Left renal pelvis (tissue), 4 donors: ENCODE measurements at places on chromosomes 6 and 20. TPM values are rescaled to one million over a fixed set of nuclear protein-coding genes. Genes with fewer than 3 reads are reported as not detected.

Gene BANF2
- polyA plus RNA-seq, result not detected

Gene TRDN
- polyA plus RNA-seq, result 2.2 TPM

Gene DHX35
- 13.5 TPM for polyA plus RNA-seq

Gene PLCB4
- 13.0 TPM for polyA plus RNA-seq

Gene CLPSL2
- 0.40 TPM for polyA plus RNA-seq

Gene MAK
- 0.45 TPM for polyA plus RNA-seq

Gene SYNDIG1
- 1.4 TPM for polyA plus RNA-seq

DNA sequence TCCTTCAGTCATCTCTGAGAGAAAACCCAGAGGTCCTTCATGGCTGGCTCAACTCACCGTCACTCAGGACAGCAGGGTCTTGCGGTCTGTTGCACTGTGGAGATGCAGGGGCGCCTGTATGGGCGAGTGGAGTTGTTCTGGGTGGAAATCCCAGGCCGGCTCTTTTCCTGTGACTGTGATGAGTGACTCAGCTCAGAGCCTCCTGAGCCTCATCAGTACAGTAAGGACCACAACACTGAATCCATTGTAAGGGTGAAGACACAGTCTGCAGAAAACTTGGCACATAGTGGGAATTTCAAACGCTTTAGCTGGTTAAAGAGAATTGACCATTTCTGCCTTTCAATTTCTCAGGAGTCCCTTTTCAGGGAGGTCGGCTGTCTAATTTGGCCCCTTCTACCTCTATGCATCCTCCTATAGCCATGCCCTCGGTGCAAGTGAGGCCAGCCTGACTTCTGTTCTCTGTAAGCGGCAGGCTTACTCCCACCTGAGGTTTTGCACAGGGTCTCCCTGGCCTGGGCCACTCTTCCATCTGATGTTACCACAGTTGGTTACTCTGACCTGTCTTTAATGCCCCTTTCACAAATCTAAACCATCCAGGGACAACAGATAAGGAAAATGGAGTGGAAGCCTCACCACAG, 35.5 kb upstream of the TBXT start:
- no peak for DNase-seq

DNA sequence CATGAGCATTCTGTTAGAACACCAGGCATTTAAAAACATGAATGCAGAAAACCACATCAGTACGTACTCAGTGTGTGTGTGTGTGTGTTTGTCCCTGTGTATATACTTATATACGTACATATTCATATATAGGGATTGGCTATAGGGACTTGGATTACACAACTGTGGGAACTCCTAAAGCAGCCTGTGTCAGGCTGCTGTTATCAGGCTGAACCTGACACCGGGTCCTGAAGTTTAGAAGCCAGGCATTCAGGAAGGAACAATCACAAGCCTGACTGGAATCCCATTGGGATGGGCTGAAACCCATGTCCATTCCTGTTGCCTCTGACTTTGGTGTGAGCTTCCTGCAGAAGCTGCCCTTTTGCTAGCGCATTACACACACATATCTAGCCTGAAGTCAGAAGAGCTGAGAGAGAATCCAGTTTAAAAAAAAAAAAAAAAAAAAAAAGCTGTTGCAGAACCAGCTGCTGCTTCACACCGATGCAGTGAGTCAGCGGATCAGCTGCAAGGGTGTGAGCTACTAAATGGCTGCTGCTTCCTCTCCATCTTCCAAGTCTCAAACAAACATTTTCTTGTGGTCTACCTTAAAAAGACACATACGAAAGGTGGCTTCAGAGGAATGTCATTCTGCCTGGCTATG, 348.1 kb downstream of the THBS2 start:
- no peak for DNase-seq

DNA sequence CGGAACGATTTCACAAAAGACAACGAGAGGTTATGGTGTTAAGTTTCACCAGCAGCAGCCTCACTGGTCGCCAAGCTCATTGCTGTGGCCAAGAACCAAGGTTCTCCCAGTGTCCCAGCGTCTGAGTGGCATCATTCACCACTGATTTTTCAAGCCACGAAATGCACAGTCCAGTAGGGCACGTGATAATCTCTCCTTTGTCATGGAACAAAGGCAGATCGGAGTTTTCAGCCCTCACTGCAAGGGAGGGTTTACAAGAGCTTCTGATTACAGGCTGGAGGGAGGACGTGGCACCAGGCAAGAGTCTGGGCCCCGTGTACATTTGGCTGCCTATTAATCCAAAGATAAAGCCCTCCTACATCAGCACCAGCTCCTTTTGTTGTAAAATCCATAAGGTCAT, 2.0 kb downstream of the CD24 start:
- DNase-seq, result peak; percentile 20

DNA sequence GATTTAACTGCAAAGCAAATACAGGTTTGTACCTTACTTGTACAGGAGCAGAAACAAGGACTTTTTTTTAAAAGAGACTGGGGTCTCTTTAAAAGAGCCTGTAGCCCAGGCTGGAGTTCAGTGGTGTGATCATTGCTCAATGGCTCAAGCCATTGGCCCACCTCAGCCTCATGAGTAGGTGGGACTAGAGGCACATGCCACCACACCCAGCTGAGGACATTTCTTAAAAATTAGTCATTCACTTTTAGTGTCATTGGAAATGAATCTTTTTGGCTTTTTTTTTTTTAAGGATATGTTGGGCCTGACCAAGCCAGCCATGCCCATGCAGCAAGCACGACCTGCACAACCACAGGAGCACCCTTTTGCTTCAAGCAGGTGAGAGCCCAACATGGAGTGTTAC, 16.9 kb downstream of the SEC23B start:
- no peak for DNase-seq

DNA sequence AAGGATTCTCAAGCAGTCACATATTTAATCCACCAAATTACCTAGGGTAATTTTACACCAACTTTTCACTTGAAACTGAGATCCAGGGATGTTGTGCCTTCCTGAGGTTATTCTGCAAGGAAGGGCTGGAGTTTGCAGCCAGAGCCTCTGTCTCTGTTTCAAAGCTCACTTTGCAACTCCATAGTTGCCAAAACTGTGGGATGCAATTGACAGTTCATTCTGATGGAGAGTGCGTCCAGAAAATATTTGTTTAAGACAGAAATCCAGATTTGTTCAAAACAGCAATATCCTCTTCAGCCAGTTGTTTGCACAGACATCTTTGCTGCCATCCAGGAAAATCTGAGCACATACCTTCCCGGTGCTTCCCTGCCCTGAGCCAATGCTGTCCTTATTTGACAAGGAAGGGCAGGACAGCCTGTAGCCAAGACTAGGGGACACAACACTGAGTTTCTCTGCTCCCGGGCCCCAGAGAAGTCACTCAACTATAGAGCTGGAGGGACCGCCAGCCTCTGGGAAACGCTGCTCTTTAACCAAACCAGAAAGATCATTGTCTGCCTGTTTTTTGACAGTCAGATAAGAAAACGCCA, 297.4 kb downstream of the HIVEP2 start:
- DNase-seq, result no peak

GRCh38 chr6:12715437-12715836, 1.1 kb upstream of the PHACTR1 start:
- DNase-seq, result no peak

- no peak for DNase-seq
Observed at GRCh38 chr20:39853050-39853449, 836.0 kb downstream of the MAFB start.

GRCh38 chr6:122652431-122652830, 42.2 kb downstream of the PKIB start:
- DNase-seq, result no peak

GRCh38 chr6:136792095-136792409, 225 bp downstream of the MAP3K5 start:
- no peak for DNase-seq

GRCh38 chr20:40506537-40506939, 182.5 kb downstream of the MAFB start:
- DNase-seq, result no peak

GRCh38 chr20:8394308-8394945, 262.4 kb downstream of the PLCB1 start:
- DNase-seq, result no peak

DNA sequence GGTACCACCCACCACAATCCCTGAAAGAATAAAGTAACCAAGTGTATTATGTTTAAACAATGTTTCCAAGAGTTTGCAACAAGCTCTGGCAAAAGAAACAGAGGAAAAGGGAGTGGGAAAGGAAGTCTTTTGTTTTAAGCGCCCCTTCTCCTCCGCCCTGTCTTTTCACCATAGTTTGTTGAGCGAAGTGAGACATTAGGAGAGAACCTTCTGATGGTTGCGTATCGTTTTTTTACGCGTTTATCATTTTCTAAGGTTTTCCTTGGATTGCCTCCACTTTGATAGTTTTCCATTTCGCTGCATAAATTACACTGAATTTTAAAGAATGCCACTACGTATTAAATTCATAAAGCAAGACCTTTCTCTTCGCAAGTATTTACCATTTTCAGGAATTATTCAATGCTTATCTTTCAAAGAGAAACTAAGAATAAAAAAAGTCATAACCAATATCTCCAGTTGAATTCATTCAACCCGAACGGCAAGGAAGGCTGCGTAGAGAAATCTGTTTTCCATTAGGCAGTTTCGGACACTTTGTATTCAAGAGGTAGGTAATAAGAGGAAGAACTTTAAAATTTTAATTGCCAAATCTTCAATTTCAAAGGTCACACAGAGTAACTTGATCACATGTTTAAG, 920 bp upstream of the EPHA7 start:
- no peak for DNase-seq

- DNase-seq, result no peak
Observed at GRCh38 chr6:142355520-142356174, 53.8 kb downstream of the ADGRG6 start.

- DNase-seq, result no peak
Observed at GRCh38 chr6:164185471-164185871, 771.0 kb downstream of the QKI start.

- DNase-seq, result no peak
Observed at GRCh38 chr20:57259121-57259937, 7.1 kb downstream of the BMP7 start.

DNA sequence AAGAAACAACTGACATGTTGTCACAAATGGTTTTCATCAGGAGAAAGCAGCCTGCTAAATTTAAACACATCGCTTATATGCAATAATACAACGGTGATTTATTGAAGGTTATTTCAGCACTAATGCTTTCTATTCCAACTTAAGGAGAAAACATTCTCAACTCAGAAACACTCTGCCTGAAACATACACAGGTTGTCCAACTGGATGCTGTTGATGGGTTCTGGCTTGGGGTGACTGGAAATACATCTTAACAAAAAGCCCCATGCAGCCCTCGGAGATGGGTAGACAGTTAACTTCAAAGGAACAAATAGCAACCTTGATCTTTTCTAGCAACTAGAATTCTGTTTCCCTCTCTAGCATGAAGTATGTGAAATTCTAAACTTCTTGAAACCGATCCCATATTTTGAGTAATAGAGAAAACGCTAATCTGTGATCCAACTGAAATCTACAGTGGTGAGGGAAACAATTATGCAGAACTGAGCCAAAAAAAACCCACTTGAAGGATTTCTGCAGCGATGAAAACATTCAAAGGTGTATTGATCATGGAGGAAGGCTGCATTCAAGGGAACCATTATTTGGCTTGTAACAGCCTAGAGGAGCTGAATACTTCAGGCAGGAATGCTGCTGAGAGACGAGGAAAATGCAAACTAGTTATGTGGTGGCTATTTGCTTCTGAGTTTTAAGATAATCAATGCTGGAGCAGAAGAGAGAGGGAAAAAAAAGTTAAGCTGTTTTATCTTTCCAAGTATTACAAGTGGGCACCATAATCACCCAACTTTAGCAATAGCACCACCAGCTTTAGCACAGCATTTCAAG, 6.9 kb downstream of the ZMYND8 start:
- no peak for DNase-seq

DNA sequence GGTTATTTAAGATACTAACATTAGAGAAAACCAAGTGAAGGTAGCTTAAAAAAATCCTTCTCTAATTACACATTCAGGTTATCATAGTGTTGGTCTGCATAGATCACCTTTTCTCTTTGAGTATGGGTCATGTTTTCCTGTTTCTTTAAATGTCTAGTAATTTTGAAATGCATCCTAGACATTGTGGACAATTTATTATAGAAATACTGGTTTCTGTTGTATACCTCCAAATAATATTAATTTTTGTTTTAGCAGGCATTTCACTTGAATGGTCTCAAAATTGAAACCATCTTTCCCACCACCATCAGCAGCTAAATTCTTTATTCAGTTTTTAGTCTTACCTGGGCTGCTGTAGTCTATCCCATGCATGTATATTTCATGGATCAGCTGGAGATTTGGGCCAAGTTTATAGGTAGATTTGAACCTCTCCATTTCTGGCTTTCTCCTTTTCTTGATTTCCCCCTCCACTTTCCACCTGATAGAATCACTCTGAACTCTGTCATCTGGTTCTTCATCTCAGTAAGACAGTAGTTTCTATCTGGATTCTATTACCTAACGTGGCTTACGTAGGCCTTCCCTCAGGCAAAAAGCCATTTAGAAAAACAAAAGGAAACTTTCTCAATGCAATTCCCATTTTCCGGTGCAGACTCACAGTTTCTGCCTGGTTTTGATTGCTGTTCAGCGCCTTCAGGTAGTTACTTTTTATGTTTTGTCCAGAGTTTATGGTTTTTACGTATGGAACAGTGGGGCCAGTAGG, 52.3 kb downstream of the ZFAND3 start:
- no peak for DNase-seq

DNA sequence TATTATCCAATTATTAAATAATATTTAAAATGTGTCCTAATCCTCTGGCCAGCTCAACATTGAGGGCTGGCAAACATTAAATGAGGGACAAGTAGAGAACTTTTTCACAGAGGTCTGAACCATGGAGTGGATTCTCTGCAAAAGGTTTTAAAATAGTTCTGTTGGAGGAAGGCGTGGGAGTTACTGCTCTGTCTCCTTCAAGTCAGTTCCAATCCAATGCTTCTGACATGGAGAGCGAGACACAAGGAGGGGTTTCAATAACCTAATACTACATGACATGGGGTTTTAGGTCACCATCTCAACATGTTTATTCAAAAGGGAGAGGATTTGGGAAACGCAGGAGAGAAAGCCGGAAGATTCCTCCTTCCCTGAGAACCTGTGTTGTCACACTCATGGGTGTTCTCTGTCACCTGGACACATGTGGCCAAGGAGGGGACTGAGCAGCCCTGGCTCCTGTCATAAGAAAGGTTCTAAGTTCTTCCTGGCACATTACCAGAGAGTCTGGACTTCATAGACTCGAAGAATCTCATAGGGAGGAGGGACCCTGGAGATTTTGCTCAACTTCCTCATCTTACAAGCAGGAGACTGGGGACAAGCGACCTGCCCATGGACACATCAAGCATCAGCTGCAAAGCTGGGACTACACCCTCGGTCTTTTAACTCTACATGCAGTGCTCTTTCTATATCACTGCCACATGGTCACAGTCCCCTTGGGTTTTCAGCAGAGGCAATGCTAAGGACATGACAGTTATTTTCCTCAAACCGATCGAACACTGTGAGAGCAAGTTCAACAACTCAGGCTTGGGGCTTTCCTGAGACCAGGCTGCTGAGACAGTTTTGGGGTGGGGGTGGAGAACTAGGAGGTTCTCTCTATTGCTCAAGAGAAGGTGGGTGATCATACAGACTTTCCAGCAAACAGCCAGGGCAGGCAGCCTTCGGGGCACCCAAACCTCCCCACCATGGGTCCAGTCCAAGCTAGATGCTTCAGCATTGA, 38.6 kb downstream of the PRDM1 start:
- no peak for DNase-seq

GRCh38 chr20:63980317-63980805, 571 bp upstream of the PRPF6 start:
- no peak for DNase-seq
